ENCODE measurements at places on chromosomes 5 and 9.

GRCh38 chr5:176447591-176447977, 601 bp upstream of the FAF2 start:
- DNase-seq = no peak

DNA sequence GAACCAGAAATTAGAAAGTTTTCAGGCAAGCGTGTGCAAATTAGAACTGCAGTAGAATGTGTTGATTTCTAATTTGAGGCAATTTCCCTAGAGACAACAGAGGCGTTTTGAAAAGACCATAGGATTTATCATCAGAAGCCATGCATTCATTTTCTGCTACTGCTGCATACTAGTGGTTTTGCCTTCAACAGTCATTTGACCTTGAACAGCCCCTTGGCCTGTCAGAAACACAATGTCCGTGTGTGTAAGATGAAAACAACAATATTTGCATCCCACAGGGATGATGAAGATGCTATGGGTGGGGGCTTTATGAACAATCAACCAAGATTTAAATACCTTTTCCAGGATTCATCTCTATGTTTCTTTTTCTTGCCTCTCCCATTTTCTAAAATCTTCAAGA, 73.7 kb downstream of the PDE4D start:
- no peak for DNase-seq

- DNase-seq = no peak
Measured at GRCh38 chr5:36373527-36374086, 71.9 kb upstream of the RANBP3L start.

DNA sequence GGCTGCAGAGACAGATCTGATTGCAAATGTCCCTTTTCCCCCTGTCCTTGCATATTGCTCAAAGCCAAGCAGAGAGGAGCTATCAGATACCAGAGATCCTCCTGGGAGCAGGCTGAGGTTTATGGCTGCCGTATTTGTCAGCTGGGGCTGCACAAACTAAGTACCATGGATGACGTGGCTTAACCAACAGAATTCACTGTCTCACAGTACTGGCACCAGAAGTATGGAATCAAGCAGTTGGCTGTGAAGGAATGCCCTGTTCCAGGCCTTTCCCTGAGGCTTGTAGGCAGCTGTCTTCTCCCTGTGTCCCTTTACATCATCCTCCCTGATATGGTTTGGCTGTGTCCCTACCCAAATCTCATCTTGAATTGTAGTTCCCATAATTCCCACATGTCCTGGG, 2.6 kb downstream of the CFAP90 start:
- DNase-seq = no peak

GRCh38 chr5:68306361-68307014, 90.9 kb downstream of the PIK3R1 start:
- DNase-seq = no peak

DNA sequence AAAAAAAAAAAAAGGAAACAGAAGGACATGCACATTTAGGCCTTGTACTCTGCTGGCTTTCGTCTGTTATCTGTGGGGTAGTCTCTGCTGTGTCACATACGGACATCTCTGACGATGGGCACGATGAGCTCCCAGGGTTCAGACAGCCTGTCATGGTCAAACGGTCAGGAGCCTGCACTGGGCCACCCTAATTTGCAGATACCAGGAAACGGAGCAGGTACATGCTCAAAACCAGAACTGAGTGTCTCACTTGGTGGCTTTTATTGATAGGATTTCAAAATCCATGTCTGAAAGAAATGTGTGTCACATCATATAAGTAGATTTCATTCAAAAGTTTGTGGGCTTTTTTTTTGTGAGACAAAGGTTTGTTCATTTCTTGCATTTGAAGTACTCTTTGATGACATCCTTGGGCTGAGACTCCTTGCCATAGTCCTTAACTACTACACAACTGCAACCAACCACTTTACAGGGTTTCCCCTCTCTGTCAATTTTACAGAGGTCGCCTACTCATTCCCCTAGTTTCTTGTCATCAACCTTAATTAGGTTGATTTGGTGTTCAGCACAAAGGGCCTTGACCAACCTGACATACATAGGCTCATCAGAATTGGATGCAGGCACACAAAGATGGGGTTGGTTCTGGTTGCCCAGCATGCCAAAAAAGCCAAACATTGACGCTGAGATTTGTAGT, 9.0 kb downstream of the CKMT2 start:
- DNase-seq = no peak

DNA sequence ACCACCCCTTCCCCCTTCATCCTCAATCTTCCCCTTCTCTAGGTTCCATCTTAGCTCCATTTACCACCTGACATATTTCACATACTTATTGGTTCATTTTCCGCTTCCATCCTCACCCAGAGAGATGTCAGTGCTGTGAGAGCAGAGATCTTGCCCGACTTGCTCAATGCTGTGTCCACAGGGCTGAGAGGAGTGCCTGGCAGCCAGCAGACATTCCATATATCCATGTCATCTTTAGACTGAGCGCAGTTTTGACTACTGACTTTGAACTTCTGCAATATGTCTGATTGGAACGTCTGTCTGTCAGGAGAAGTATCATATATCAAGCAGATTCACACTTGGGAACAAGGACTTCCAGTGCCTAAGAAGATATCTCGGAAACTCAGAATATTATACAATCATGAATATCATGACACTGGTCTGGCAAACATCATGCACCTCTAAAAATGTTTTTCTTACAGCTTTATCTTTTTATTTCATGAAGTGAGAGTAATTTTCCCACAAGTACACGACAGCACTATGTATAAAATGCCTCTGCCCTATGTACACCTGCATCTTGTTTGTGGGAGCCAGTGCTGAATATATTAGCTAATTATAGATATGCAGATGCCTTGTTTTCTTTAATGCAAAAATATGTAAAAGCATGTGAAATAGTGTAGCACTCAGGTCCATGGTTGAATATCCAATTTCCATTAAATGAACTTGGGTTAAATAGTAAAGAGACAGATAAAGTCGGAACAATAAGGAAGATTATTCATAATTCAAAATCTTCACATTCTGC, 454.0 kb upstream of the DAP start:
- no peak for DNase-seq
